GDM1 (cell line): ENCODE measurements at places on chromosomes 16 and 17.

- DNase-seq: no peak
These were observed 4.7 kb downstream of the DLX3 start for GRCh38 chr17:49990331-49990730.

DNA sequence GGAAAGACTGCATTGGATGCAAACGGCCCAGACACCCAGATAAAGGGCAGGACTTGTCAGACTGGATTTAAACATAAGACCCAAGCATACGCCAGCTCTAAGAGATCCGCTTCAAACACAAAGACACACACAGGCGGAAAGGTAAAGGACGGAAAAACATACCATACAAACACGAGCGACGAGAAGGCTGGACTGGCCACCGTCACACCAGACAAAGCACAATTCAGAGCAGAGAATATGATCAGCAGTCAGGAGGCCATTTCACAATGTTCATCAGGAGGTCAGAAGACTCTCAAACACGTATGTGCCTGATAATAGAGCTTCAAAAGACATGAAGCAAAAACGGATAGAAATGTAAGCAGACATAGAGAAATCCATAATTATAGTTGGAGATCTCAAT lies 84.9 kb upstream of the GNG13 start:
- no peak for DNase-seq

- no peak for DNase-seq
These were observed 28.3 kb downstream of the MSI2 start for GRCh38 chr17:57284583-57284982.

- no peak for DNase-seq
These were observed 443.3 kb downstream of the HAPSTR1 start for GRCh38 chr16:9534759-9535158.

DNA sequence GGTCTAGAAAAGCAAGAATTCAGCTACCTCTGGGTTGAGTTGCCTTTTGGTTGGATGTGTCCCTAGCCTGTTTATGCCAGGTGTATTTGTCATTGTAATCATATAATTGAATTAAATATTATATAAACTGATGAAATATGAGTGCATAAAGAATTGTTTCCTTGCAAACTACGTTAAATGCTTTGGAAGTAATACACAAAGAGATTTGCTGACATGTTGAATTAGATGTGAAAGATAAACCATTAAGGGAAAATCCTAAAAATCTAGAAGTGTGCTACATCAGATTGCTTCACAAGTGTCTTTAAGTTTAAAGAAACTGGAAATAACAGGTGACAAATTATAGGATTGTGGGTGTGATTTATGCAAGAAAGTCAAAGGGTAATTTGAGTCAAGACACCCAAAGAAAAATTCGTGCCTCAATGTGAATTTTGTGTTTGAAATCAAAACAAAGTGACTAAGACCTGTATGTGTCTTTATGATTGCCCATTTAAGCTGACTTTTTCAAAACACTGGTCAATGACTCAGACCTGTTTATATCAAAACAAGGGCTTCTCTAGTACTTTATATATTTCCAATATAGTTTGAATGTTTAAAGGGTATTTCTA lies 5.1 kb upstream of the PYY start:
- DNase-seq: no peak

GRCh38 chr17:44314524-44314868 lies 6.1 kb downstream of the RUNDC3A start:
- DNase-seq: no peak

- no peak for DNase-seq
These were observed 23.9 kb downstream of the NFAT5 start for GRCh38 chr16:69589434-69590269.

- no peak for DNase-seq
These were observed 827.6 kb upstream of the CA10 start for GRCh38 chr17:52986056-52986662.

DNA sequence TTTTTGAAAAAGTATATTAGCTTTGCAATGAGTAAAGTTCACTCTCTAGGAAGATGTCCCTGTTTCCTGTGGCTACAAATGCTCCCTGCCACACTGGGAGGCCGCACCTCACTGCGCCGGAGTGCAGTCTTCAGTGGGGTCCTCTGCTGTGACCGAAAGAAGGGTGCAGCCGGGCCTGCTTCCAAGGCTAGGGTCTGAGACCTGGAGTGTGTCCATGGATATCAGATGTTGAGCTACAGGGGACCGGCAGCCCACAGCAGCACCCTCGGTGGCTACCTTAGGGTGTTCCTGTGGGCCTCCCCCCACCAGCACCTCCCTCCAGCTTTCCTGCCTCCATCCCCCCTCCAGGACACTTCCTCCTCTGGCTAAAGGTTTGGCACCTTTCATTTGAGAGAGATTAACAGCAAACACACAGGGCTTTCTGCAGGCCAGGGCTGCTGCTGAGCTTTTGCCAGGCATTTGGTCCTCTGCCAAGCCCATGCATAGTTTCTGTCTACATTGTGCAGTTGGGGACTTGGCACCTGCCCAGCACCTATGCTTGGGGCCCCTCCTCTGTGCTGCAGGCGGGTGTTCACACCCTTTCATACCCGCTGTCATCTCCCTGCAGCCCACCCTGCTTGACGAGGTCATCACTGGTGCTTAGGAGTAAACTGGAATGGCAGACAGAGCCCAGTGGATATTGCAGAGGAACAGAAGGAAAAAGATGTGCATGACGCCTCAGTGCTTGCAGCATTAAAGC lies 33.8 kb upstream of the CRISPLD2 start:
- DNase-seq: no peak

- DNase-seq: no peak
These were observed 387.5 kb upstream of the HSBP1 start for GRCh38 chr16:83420206-83420760.

- no peak for DNase-seq
These were observed 1.0 kb downstream of the SPAG5 start for GRCh38 chr17:28597606-28598383.

- no peak for DNase-seq
These were observed 21.5 kb upstream of the OSGIN1 start for GRCh38 chr16:83931556-83931955.

GRCh38 chr17:7440113-7440833 lies 961 bp downstream of the FGF11 start:
- no peak for DNase-seq

GRCh38 chr16:27671410-27671809 lies 121.5 kb downstream of the KATNIP start:
- no peak for DNase-seq

DNA sequence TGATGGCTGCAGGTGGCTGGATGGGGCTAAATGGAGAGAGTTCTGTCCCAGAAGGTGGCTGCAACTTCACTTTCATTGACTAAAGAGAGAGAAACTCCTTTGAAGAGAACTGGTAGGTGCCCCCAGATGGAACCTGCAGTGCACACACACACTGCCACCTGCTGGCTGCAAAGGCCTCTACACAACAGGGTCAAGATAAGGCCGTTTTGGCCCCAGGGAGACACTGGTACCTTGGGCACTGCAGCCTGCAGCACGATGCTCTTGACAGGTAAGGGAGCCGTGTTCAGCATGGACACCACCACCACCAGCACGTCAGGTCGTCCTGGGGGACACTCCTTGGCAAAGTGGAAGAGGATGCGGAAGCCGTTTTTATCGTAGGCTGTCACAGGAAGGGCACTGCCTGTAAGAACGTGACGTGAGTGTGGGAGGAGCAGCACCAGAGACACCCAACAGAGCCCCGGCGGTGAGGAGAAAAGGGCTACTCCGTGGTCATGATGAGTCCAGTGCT lies 22.7 kb downstream of the GGA3 start:
- peak; percentile 41 for DNase-seq

DNA sequence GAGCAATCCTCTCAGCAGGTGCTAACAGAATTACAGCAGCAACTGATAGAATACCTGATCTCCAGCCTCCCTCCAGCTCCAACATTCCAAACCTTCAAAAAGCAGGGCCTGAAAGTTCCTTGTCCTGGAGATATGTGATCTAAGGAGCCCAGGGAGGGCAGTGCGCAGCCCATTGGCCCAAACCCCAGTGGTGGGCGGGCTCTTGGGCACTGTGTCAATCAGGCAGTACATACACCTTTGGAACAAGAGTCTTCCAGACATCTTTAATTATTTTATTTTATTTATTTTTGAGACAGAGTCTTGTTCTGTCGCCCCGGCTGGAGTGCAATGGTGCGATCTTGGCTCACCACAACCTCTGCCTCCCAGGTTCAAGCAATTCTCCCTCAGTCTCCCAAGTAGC lies 24.2 kb downstream of the SLC12A3 start:
- no peak for DNase-seq

DNA sequence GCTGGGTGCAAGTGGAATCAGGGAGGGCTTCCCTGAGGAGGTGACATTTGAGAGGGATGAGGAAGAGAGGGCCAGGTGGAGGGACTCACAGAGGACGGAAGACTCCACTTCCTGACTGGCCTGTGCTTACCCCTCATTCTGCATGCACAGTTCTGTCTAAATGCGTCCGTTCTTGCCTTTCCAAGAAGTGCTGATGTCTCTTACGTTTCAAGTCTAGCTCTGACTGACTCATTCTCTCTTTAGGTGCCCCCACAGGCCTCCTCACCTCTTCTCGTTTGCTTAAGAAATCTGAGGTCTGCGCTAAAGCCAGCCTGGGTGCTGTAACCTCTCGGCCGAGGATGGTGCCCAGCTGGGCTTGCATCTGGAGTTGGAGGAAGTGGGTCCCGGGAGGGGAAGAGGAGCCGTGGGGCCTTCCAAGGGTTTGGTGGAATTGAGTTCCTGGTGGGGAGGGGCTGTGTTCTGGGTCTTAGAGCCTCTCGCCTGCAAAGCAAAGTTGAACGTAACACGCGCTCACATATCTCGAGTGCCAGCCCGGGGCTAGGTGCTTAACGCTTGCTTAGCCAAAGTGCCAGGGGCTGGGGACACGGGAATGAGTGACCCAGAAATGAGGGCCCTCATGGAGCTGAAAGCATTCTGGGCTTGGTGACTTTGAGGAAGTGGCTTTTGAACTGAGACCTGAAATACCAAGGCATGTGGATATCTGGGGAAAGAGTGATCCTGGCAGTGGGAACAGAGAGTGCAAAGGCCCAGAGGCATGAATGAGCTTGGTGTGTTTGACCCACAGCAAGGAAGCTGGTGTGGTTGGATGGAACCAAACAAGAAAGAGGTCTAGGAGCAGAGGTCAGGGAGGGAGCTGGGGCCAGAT lies 4.8 kb downstream of the IL4R start:
- peak; percentile 60 for DNase-seq

DNA sequence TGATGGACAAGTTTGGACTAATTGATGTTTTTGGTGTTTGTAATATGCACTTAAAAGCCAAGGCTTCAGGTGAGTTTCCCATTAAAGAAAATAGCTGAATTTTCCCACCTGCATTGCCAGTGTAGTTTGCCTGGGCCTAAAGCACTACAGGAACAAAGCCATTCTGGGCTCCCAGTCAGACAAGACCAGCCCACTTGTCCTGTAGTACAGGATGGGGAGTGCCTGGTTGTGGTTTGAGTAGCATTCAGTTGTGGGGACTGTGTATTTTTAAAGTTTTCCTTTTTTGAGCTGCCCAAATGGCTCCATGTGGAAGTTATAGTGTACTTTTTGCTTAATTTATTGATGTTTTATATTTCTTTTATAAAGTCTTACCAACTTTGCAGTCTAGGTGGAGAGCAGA lies 91.7 kb downstream of the TANGO6 start:
- no peak for DNase-seq

- DNase-seq: peak; percentile 4
These were observed 27.4 kb downstream of the CEP95 start for GRCh38 chr17:64534187-64534586.

DNA sequence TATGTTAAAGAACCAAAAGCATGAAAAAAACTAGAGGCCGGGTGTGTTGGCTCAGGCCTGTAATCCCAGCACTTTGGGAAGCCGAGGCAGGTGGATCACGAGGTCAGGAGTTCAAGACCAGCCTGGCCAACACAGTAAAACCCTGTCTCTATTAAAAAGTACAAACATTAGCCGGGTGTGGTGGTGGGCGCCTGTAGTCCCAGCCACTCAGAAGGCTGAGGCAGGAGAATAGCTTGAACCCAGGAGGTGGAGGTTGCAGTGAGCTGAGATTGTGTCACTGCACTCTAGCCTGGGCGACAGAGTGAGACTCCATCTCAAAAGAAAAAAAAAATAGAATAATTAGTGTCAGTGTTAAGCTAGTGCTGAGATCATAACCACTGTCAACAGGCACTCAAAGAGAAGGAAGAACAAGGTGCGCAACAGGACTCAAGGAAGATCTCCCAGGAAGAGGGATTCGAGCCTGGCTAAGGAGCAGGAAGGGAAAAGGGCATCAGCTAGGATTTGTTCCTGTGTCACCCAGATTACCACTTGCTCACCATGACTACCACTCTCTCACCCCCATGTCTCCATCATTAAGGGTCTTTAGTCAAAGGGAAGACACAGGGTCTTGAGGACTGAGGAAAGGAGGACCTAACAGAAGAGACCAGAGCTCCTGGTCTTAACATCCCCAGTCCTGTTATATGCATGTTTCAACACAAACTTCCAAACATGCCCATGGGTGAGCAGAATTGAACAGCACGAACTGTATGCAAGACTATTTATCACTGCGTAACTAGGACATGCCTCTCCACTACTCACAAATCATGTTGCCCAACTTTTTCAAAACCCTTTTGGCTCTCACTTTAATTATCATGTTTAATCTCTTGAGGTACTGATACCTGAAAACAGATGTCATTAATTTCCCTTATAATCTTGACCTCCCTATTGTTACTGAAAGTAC lies 88.3 kb upstream of the PLEKHM1 start:
- no peak for DNase-seq

DNA sequence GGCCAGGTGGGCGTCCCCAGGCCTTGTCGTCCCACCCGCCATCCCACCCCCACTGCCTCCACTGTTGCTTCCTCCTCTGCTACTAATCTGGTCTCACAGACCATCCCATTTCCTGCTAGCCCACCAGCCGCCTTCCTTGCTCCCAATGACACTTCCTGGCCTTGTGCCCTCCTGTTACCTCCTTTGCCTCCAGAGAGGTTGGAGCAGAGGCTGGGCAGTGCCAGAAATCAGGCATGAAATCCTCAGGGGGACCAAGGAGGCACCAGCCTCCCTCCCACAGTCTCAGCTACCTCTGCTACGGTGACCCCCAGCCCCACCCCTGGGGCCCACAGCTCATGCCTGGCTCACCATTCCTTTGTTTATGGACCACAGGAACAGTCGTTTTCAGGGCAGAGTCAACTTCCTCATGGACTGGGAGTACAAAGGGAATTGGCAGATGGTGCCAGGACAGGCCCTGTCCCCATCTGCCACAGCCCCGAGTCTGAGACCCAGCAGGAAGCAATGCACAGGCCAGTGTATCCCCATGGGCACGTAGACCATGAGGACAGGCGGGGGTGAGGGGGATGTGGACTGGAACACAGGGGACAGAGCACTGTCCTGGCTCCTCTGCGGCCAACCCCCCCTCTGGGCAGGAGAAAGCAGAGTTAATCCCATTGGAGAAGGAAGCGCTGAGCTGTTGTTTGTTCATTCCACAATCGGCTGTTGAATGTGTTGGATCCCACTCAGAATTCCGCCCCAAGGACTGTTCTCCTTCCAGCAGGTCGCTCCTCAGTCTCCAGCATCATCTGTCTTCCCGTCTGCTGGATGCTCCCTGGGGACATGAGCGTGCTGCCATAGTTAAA lies 2.2 kb upstream of the CDH5 start:
- DNase-seq: no peak

GRCh38 chr17:57528058-57528451 lies 217.0 kb downstream of the CCDC182 start:
- no peak for DNase-seq
